ENCODE measurements at places on chromosomes 5 and 9.
A peak's percentile ranks its signal among the peaks of the same experiment; 100 is the strongest.

- no peak for DNase-seq
Observed at GRCh38 chr5:34742061-34742460, 85.9 kb downstream of the RAI14 start.

GRCh38 chr9:22279636-22280035, 167.0 kb upstream of the DMRTA1 start:
- DNase-seq: no peak

- no peak for DNase-seq
Observed at GRCh38 chr5:105453216-105453807, 1890.7 kb upstream of the NUDT12 start.

- DNase-seq: no peak
Observed at GRCh38 chr9:90773617-90774016, 28.0 kb upstream of the SYK start.

DNA sequence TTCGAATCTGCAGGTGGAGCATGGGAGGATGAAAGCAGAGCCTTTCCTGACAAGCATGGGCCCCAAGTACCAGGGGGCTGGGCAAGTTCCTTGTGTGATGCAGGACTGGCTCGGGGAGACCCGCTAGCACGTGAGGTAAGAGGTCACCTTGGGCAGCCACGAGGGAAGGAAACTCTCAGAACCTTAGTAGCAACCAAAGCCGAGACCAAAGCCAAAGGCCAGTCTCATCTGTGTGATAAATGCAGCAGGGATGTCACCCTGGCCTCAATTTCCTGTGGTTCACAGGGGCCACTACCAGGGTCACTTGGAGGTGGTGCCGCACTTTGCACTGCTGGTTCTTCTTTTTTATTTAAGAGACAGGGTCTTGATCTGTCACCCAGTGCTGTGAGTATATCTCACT, 39.5 kb downstream of the PRRT1B start:
- no peak for DNase-seq

GRCh38 chr9:132955123-132955522, 10.7 kb upstream of the TSC1 start:
- no peak for DNase-seq

DNA sequence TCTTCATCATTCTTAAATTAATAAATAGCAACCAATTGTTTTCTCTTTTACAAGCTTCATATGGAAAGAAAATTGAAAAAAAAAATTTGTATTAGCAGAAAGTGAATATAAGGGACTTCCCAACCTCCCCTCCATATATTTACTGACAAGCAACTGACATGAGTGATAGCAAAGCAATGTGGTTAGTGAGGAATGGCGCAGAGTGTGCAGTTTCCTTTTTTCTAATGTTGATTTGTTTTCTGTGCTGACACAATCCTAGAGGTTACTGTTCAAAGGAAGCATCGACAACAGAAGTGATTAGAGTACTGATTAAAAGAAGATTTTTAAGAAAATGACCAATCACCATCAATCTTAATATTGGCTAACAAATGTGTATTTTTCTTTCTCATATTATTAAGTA, 1.7 kb upstream of the PTGER4 start:
- DNase-seq: no peak

GRCh38 chr9:127741831-127742434, 6.8 kb upstream of the TOR2A start:
- DNase-seq: no peak

DNA sequence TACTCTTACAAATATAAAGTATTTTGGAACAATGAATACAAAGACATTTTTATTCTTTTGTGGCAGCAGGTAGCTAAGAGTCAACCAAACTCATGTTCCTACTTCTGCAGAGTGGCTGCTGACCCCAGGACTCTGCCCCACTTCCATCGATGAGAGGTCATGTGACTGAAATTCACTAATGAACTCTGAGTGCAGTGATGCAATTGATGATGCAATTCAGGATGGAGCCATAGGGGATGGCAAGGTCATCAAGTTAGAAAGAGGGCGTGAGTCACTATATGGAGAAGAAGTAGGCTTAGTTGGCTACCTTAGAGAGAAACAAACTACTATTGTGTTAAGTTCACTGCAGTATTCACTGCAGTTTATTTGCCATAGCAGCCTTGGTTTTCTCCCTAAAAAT, 340.4 kb downstream of the CTNND2 start:
- DNase-seq: no peak

GRCh38 chr9:97740848-97741821, 44.0 kb upstream of the XPA start:
- peak; percentile 46 for DNase-seq

DNA sequence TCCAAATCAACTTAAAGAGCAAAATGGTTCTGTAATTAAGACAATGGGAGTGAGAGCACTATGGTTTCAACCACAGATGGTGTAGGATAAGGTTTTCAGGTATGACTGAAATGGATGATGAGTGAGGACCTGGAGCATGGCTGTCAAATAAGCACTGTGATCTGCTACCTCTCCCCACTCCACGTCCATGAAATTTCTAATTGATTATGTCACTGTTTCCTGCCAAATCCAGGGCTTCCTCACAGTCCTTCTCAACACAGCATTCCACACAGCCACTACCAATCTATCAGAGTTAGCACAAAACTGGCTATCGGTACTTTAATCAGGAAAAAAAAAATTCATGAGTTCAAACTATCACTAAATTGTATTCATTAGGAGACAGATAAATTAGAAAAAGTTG, 420.4 kb upstream of the WWC1 start:
- DNase-seq: no peak

- DNase-seq: no peak
Observed at GRCh38 chr9:129930743-129931142, 95.5 kb downstream of the USP20 start.

GRCh38 chr5:179870403-179870903, 11.8 kb upstream of the MRNIP start:
- DNase-seq: no peak

GRCh38 chr5:1363160-1363559, 18.3 kb upstream of the CLPTM1L start:
- DNase-seq: no peak

GRCh38 chr9:91164724-91165520, 196.8 kb downstream of the AUH start:
- DNase-seq: peak; percentile 90

- DNase-seq: no peak
Observed at GRCh38 chr9:70304810-70305209, 46.0 kb downstream of the SMC5 start.

GRCh38 chr9:126303488-126303887, 23.1 kb upstream of the MVB12B start:
- DNase-seq: no peak

DNA sequence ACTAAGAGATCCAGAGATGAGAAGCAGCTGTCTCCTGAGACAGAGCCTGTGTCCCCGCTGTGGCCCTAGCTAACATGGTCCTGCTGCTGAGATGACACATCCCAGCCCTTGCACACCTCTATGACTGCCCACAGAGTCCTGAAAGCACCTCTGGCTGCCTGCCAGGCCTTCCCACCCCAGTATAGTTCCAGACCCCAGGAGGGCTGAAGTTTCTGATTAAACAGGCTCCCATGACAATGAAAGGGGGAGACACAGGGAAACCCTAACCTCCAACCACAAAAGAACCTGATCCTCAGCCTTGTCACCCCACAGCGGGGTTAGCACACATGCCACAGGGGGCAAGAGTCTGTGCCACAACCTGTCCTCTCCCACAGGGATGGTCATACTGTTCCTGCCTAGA, 15.6 kb downstream of the CIZ1 start:
- DNase-seq: no peak

DNA sequence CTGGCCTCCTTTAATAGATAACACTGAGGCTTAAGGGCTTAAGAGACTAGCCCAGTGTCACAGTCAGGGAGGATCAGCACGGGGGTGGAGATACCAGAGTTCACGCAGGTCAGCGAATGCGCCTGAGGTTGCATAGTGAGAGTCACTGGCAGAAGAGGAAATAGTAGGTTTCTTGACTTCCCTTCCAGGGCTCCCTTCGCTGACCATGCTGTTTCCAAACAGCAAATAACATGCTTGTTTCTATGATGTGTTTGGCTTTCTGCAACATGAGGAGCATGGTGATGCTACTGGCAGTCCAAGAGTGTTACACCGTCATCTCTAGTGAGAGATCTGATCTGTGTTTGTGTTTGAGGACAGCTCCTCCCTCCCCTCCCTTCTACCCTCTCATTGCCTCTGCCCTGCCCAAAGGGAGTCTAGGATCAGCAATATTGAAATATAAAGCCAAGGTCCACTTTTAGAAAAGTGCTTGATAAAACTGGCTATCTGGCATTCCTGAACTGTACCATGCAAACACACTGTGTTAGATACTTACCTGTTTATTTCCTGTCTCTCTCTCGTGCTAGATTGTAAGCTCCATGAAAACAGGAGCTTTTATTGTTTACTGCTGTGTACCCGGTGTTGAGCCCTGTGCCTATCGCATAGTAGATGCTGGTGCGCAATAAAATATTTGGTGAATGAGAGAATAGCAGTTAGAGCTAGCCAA, 12.3 kb downstream of the TLE4 start:
- peak; percentile 41 for DNase-seq

DNA sequence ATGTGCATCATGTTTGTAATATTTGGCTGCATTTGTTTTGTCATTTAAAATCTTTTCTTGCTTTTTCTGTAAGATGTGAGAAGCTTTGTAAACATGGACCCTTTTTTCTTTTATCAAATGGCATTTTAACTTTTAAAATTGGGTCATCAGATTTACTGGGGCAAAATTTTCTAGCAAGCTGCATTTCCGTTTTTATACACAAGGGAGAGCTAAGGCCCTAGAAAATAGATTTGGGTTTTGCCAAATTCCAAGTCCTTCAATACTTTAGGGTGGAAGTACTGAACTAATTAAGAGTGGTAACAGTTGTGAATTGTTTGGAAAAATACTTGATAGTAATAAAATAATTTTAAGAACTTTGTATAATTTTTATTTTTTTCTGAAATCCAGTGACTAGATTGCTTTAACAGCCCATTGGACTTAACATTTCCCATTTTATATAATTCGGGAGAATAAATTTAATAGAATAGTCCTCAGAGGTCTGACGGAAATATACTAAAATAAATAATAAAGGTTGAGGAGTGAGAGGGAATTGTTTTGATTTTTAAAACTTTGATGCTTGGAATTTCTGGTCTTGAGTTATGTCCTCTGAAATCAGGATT, 117.4 kb downstream of the SMARCA2 start:
- DNase-seq: no peak
